ENCODE measurements at places on chromosomes 16 and 17.

GRCh38 chr17:53273126-53273525 is 549.6 kb upstream of the KIF2B start:
- no peak for DNase-seq

DNA sequence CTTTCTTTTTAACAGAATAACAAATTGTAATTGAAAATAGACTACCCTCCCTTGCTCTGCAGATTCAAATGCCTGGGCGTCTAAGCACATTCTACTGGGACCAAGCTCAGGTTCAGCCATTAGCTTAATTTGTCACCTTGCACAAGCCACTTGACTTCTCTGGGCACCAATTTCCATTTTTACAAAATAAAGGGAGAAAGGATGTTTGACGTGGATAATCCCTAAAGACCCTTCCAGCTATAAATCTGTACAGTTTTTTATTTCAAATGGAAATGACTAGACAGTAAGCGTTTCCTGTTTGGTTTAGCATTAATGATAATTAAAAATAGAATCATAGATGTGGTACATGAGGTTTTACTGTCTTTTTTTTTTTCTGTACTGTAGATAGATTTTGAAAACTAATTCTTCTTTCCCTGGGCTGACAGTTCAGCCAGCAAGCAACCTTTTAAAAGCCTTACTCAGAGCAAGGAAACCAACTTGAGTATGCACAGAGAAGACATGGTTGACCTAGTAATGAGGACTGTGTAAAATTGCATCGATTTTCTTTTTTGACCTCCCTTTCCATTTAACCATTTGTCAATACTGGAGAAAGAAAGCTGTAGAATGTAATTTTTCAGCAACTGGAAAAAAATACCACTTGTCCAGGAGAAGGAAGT is 1329.5 kb upstream of the CDH8 start:
- DNase-seq: no peak

- no peak for DNase-seq
Observed at GRCh38 chr16:47627721-47628120, 166.6 kb downstream of the PHKB start.

GRCh38 chr17:42814633-42815399 is 9.3 kb downstream of the BECN1 start:
- DNase-seq: no peak

- DNase-seq: no peak
Observed at GRCh38 chr17:33712120-33712519, 419.0 kb upstream of the ASIC2 start.

DNA sequence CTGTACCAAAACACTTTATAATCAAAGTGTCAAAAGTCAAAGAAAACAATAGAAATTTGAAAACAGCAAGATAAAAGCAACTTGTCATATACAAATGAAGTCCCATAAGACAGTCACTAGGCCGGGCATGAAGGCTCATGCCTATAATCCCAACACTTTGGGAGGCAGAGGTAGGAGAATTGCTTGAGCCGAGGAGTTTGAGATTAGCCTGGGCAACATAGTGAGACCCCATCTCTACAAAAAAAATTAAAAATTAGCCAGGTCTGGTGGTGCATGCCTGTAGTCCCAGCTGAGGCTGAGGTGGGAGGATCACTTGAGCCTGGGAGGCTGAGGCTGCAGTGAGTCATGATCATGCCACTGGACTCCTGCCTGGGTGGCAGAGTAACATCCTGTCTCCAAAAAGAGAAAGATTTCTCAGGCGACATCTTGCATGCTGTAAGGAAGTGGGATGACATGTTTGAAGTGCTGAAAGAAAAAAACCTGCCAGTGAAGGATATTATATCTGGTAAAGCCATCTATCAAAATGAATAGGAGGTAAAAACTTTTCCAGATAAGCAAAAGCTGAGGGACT is 98.7 kb upstream of the NACA2 start:
- DNase-seq: no peak

DNA sequence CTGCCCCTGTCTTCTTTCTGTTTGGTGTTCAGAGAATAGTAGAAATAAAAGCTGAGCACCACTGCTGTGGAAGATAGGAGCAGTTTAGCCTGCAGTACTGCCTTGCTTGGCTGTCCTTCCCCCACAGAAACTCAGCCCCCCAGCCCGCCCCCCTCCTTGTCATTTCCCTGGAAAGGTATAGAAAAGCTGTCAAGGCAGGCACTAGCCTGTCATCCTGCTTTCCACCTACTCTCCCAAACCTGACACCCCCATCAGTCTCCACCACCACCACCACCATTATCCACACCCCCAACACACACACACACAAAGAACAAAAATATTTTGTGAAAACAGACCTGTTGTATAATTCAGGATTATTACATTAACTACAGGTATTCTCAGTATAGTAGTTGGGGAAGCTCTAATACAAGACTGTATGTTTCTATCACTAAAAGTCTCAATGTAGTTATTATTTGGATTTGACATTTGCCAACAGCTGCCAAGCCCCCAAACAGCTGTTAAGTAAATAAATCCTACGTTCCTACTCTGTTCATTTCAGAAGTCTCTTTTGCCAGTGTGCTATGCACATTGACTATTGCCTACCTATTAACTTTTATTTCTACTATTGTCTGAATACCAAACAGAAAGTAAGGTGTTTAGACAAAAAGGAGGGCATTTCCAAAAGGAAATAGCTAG is 128.8 kb downstream of the CYB561 start:
- no peak for DNase-seq

- no peak for DNase-seq
Observed at GRCh38 chr17:1372618-1373017, 27.4 kb downstream of the YWHAE start.

DNA sequence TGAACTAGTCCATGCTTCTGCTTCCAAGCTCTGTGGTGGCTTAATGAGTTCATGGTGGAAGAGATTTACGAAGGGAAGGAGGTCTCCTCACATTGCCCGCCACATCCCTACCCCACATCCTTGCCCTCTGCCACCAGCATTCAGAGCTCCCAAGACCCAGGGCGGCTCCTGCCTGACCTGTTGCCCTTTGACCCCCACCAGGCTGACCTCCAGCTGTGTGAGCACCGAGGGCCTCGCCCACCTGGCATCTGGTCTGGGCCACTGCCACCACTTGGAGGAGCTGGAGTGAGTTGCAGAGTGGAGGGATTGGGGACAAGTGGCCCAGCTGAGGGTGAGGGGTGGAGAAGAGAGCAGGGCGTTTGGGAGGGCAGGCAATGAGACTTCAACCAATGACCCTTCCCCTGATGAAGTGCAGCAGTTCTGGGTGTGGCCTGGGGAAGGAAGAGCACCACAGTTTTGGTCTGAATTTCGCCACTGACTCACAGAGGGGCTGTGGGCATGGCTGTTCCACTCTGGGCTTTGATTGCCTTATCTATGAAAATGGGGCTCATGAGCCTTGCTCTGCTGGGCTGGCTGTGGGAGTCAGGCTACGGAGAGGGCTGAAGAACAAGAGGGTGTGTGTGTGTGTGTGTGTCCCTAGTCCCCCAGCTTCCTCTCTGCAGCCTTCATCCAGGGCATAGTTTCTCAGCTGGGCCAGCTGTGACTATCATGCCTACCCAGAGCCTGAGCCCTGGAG is 22.6 kb upstream of the CPNE2 start:
- no peak for DNase-seq

GRCh38 chr16:54620197-54620596 is 310.5 kb upstream of the IRX5 start:
- DNase-seq: peak; percentile 25

DNA sequence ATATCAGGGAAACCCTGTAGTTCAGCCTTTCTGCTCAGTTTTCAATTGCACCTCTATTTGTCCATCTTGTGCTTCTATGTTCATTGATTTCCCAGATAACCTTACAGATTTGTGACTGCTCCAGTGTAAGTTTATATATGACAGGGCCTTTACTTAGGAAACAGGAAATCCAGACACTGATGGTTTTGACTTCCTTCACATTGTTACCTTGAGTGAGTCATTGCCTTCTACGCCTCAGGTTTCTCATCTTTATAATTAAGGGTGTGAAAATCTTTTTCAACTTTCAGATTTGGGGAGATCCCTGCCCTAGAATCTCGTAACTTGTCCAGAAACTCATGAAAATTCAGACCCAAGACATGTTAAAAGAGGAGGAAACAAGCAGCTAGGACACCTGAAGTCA is 342.4 kb upstream of the TBX2 start:
- no peak for DNase-seq

GRCh38 chr17:59491353-59492090 is 73.9 kb upstream of the DHX40 start:
- DNase-seq: no peak

DNA sequence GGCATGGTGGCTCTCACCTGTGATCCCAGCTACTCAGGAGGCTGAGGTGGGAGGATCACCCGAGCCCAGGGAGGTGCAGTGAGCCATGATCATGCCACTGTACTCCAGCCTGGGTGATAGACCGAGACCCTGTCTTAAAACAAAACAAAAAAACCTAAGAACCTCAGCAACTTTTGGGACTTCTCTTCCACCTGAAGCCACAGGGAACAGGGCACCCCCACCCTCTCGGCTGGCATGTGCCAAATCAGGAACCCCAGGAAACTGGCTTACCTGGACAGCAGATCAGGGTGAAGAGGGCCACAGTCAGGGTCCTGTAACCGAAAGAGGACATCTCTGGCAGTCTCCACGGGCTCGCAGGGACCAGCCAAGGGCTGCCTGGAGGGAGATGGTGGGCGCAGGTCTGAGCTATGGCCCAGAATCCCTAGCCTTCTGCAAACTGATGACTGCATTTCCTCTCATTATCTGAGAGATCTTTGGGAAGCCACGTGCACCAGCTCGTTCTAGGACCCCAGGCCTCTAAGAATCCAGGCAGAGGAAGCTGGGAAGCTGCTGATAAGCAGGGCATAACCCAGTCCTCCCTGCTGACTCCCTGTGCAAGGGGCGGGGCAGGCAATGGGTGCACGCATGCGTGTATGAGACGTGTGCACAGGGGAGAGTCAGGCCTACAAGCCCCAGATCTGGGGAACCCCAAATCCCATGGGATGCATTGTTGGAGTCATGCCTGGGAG is 8.4 kb downstream of the PRR29 start:
- no peak for DNase-seq

DNA sequence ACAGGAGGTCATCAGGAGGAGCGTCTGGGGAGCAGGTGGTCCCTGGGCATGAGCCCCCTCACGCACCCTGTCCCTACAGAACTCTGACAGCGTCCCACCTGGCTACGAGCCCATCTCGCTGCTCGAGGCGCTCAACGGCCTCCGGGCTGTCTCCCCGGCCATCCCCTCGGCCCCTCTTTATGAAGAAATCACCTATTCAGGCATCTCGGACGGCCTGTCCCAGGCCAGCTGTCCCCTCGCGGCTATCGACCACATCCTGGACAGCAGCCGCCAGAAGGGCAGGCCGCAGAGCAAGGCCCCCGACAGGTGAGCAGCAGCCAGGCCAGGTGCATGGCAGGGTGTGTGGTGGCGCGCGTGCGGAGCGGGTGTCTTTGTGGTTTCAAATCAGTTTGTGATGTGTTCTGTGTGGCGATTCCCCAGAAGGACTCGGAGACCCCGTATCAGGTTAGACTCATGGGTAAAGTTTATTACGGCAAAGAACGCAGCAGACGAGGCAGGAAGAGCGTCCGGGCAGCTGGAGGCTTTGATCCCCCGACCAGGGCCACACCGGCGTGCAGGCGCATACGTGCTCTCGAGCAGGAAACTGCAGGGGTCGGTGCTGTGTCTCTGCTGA is 11.8 kb upstream of the NUDT16L1 start:
- DNase-seq: no peak

GRCh38 chr17:54451051-54451450 is 449.6 kb upstream of the TOM1L1 start:
- DNase-seq: no peak

GRCh38 chr17:19363460-19364035 is 1.0 kb upstream of the B9D1 start:
- no peak for DNase-seq

- DNase-seq: peak; percentile 43
Observed at GRCh38 chr16:55495616-55496289, 13.1 kb upstream of the LPCAT2 start.

DNA sequence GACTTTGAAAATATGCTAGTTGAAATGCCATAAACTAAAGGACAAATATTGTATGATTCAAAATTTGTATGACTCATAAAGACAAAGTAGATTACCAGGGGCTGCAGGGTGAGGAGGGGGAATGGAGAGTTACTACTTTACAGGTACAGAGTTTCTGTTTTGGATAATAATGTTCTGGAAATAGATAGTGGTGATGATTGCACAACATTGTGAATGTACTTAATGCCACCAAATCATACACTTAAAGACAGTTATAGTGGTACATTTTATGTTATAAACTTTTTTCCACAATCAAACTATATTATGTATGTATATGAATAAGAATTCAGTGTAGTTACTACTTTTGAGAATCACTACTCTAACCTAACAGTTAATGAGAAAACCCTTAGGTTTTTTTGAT is 368.1 kb downstream of the ZFHX3 start:
- DNase-seq: no peak

DNA sequence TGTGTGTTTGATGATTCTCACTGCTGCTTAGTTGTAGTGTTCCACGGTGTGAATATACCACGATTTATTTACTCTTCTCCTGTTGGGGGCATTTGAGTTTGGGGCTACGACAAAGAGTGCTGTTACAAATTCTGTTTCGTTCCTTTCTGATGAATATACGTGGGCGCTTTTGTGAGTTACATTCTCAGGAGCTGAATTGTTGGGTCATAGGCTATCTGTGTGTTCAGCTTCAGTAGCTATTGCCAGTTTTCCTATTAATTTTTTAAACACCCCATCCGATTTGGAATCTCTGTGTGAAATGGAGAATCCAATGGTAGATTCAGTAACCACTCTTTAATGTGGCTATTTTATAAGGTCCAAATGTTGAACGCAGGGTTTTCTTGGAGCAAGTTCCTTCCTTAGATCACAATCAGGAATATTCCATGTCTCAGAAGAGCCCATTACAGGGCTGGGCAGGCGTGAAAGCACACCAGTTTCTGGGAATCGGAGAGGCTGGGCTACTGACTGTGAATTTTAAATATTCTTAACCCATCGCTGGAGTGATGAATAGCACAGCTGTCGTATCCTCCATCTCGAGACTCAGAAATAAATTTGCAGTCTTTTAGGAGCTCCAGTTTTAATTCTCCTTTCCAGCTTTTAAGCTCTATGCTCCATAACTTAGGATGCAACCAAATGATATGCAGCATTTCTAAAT is 115.9 kb downstream of the PITPNC1 start:
- no peak for DNase-seq

DNA sequence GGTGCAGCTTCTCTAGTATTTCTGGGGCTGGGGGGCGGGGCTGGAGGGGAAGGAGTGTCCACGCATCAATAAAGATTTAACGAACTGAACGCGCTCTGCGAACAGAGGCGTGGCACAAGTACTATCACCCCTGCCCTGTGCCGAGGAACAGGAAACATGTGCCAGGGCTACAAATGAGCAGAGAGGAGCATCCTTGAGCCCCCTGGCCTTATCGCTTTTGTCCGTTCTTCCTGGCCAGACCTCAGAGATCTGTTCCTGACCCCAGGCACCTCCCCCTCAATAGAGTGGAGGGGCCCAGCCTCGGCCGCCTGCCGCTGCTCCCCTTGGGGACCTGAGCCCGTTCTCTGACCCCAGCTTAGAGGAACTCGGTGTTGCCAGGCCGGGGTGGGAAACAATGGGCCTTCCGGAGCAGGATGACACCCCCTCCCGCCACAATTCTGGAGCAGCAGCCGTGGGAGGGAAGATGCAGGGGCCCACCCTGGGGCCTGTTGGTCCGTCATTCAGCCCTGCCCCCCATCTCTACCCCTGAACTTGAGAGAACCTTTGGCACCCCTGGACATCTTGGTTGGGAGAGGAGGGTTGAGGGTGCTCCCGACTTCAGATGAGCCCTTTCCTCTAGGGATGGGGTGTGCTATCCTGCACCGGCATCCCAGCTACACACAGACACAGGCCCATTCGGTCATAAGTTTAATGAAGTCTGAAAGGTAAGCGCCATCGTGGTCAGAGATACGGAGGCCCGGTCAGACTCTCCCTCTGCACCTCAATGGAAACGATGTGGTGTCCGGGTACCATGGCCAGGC is 1.1 kb downstream of the NAA38 start:
- no peak for DNase-seq

Measured in NCI-H1092 (cell line).